ENCODE measurements at places on chromosomes 11 and 22.

DNA sequence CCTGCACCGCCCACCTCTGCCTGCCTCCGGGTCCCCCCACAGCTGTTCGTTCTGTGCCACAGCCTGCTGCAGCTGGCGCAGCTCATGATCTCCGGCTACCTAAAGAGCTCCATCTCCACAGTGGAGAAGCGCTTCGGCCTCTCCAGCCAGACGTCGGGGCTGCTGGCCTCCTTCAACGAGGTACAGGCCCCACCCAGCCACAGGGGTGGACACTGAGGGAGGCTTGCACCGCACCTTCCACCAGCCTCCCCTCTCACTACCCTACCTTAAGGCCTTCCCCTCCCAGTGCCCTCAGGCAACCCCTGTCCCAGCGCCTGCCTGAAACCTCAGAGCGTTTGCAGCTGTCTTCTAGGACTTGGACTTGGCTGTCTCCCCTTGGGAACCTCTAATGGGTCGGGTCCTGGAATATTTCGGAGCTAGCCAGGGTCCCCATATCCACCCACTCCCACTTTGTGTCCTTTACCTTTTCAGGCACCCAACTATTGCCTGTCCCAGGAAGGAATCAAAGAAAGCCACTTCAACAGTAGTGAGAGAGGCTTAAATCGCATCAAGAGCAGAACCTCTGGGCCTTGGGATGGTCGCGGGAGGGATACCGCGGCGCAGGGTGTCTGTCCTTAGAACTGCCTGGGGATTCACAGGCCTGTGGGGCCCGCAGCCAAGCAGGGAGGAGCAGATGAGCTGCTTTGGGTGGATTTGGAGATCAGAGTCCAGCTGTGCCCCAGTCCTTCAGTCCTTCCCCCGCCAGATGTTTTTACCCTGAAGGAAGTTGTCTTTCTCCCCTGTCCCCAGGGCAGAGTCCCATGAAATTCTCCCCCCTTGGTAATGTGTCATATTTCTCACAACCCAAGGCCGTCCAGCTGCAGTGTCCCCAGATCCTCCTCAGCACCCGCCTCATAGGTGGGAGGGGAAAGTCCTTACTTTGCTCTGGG, 13.3 kb downstream of the SLCO2B1 start:
- no peak for DNase-seq

GRCh38 chr22:23862103-23862502, 4.4 kb downstream of the SLC2A11 start:
- DNase-seq, result no peak

GRCh38 chr11:128766591-128767081, 72.8 kb downstream of the FLI1 start:
- DNase-seq, result no peak

GRCh38 chr22:38180841-38181452, 683 bp downstream of the PLA2G6 start:
- no peak for DNase-seq

- DNase-seq, result no peak
Measured at GRCh38 chr22:49075150-49075549, 752.5 kb downstream of the BRD1 start.

- DNase-seq, result no peak
Measured at GRCh38 chr11:61293867-61294716, 1.0 kb downstream of the VWCE start.
